ENCODE measurements at places on chromosomes 3 and 15. TPM values are rescaled to one million over a fixed set of nuclear protein-coding genes. Genes with fewer than 3 reads are reported as not detected.

Gene CPEB1
- total RNA-seq: not detected

Gene RHO
- not detected for total RNA-seq

Gene LINGO1
- not detected for total RNA-seq

Gene SMCO1
- not detected for total RNA-seq

DNA sequence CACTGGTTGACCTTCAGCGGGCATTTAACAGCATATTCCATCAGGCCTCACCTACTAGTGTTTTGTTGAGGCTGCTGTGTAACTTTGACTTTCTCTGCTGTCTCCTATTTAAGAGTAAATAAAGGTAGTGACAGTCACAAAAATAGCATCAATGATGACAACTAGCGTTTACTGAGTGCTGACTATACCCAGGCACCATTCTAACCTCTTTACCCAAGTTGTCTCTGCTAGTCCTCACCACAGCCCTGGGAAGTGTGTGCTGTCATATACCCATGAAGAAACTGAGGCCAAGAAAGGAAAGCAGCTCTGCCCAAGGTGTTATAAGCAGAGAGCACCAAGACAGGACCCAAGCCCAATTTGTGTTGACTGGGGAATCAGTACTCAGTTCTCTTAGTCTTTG is 286.4 kb upstream of the CTDSPL start:
- DNase-seq: no peak

- no peak for DNase-seq
These were observed 42.7 kb downstream of the METTL6 start for GRCh38 chr3:15384510-15385237.

GRCh38 chr3:81581966-81582599 is 179.4 kb downstream of the GBE1 start:
- peak; percentile 31 for DNase-seq

Gene CHRFAM7A
- total RNA-seq: not detected

Gene C2CD4A
- total RNA-seq: not detected

Gene CPN2
- total RNA-seq: not detected

Gene ARNT2
- total RNA-seq: not detected

Gene TRH
- not detected for total RNA-seq

GRCh38 chr3:175311404-175311803 is 452.3 kb downstream of the NAALADL2 start:
- DNase-seq: no peak

Gene DYNC1LI1
- total RNA-seq: 26.9 TPM

DNA sequence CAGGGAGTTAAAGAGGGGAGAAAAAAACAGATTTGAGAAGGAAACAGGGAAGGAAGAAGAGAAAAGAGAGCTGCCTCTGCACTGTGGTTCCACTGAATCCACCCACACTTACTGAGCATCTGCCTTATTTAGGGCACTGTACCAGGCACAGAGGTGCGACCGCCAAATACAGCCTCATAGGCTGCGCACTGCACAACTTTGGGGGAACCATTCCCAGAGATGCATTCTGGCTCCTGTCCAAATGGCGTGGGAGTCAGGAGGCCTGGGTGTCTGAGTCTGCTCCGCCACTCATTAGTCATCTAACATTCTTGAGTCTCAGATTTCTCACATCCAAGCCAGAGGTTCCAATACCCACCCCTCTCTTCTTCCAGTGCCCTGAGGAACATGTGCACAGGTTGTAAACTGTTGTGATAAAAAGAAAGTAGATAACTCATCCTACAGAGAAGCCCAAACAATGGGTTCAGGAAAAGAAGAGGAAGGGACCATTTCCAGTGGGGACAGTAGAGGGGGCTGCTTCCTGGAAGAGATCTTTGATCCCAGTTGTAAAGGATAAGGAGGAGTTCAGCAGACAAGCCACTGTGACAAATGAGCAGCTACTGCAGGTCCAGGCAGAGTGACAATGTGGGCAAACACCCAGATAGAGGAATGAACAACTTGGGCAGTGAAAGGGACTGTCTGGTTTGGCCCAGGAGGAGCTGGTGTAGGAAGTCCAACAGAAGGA is 254.6 kb downstream of the UACA start:
- no peak for DNase-seq

DNA sequence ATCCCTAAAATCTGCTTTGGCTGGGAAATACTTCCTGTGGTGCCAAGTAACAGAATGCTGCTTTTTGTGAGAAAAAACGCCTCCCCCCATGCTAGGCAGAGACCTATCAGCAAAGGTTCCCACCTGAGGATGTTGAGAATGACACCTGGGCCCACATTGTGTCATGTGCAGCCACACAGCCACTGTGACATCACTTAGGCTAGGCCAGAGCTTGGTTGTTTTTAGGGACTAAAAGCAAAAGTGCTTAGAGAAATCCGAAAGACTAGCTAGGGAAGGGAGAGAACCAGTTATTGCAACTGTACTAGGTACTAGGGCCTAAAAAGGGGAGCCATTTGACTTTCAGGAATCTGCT is 6.2 kb downstream of the ZDHHC3 start:
- DNase-seq: no peak

DNA sequence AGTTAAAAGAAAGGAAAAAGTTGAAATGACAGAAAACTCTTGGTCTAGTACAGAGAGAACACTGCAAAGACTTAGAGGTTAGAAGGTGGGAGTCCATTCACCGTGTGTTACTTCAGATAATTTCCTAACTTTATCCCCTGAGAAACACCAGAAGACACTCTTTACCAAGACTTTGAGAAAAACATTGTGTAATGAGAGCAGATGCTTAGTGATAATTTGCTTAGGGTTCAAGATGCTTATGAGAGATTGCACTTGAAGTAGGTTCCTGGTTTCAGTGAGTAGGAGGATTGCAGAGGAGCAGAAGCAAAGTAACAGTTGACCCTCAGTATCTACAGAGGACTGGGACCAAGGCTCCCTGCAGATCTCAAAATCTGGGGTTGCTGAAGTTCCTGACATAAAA is 594.1 kb downstream of the NR2F2 start:
- DNase-seq: no peak

Gene MUC4
- total RNA-seq: 0.15 TPM

GRCh38 chr15:74403588-74403919 is 30.2 kb downstream of the SEMA7A start:
- no peak for DNase-seq

DNA sequence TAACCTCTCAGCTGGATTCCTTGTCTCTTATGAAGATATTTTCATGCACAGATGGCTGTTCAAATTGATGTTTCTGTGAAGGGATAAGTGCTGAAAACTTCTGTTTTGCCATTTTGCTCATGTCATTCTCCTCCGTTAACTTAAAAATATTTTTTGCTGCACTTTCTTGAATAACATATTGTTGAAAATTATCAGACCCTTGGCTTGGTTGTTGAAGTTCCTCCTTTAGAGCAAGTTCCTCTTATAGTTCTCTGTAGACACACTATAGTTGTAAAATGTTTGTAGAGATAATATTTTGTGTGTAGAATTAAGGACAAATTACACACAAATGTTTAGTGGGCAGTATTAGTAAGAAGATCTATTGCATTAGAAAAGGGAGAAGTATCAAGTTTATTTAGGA is 300.4 kb downstream of the SV2B start:
- no peak for DNase-seq

Gene ROPN1
- total RNA-seq: not detected

- no peak for DNase-seq
These were observed 42.3 kb upstream of the KLHL25 start for GRCh38 chr15:85837011-85837433.

- no peak for DNase-seq
These were observed 240.5 kb upstream of the CFAP20DC start for GRCh38 chr3:59290358-59290757.

DNA sequence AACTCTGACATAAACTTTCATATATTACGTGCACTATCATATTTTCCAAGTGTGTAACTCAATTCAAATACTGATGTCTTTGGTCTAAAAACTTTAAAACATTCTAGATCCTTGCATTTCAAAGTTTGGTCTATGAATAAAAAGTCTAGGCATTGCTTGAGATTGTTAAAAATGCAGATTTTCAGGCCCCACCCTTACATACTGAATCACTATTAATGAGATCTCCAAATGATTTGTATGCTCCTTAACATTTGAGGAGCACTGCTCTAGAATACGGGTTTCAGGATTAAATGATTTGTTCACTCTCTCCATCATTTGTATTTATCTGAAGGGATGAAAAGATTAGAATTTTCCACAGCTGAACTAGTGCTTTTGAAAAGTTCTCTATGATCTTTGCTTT is 202.9 kb downstream of the KBTBD8 start:
- DNase-seq: no peak

Gene CXCR6
- 18.0 TPM for total RNA-seq

Gene EFHB
- 1.1 TPM for total RNA-seq

GRCh38 chr3:188769831-188770230 is 401.9 kb upstream of the TPRG1 start:
- no peak for DNase-seq

Gene CRTC3
- total RNA-seq: 90.7 TPM

DNA sequence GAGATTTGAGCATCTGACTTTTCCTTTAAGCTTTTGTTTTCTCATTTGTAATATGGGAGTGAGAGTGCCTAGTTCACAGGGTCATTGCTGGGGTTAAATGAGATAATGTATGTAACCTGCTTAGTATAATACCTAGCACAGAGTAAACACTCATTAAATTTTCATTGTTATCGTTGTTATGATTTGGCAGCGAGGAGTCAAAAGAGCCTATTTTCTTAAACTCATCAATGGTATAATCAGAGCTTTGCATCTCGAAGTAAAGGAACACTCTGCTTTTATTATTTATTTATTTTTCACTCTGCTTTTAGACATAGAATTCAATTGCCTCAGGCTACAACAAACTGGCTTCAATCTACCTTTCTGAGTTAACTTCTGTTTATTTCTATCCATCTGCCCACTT is 52.8 kb downstream of the LPP start:
- DNase-seq: no peak

Gene DMXL2
- 9.0 TPM for total RNA-seq

- DNase-seq: no peak
These were observed 12.5 kb upstream of the RPP14 start for GRCh38 chr3:58293516-58293915.

Gene FETUB
- not detected for total RNA-seq

Gene NUDT16
- 7.5 TPM for total RNA-seq

DNA sequence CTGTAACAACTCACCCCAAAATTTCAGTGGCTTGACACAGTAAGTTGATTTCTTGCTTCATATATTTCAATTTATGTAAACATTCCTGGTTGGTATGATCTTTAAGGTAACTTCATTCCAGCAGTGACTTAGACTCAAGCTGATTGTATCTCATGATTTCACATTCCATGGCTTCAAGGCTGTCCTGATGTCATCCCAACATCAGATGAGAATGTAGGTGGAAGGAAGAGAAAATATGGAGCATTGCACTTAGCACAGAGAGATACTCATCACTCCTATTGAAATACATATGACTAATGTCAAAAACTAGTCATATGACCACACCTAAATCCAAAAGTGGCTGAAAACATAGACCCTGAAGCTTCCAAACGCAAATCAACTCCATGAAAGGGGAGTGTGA is 793.8 kb downstream of the TBL1XR1 start:
- no peak for DNase-seq

- no peak for DNase-seq
These were observed 104.6 kb downstream of the ATP1B3 start for GRCh38 chr3:141981084-141981483.

GRCh38 chr3:8658306-8659212 is 14.0 kb upstream of the SSUH2 start:
- DNase-seq: no peak

Gene ECE2
- total RNA-seq: not detected

Gene PLXNB1
- total RNA-seq: 2.5 TPM

Gene TJP1
- not detected for total RNA-seq

Gene OR5K2
- not detected for total RNA-seq

Gene OR5H6
- total RNA-seq: not detected

- no peak for DNase-seq
These were observed 369.9 kb upstream of the MCTP2 start for GRCh38 chr15:93861413-93861812.

DNA sequence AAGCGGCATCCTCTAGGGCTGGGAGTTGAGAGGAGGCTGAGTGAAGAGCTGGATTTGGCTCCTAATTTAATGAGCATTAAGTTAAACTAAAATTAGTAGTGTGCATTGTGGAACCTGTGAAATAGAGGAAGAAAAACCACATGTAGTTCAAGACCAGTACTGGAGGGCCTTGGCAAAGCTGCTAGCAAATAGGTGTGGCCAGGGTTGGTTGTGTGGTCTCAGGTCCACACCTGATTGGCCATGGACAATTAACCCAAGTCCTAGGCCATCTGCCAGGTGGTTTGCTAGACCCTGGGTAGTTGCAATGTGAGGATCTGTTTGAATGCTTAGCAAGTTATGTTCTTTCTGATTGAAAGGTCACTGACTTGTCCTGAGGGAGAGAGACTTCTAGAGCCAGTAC is 275.5 kb downstream of the PDCD6IP start:
- DNase-seq: no peak

- no peak for DNase-seq
These were observed 91.7 kb downstream of the MYO5A start for GRCh38 chr15:52436981-52437380.

Gene SPTBN5
- total RNA-seq: 1.2 TPM

GRCh38 chr3:17423786-17424536 is 318.5 kb downstream of the TBC1D5 start:
- DNase-seq: no peak

Gene RPL4
- total RNA-seq: 2,398 TPM

Gene LXN
- 11.5 TPM for total RNA-seq
